Thoracic aorta endothelial cell (primary cell): ENCODE measurements at places on chromosomes 6 and 20. TPM values are rescaled to one million over a fixed set of nuclear protein-coding genes. Genes with fewer than 3 reads are reported as not detected.

Gene MMP24
- total RNA-seq, result 0.27 and 0.36 TPM in 2 replicates

Gene KLHDC3
- 85.1 and 93.1 TPM in 2 replicates for total RNA-seq

Gene HLA-DOB
- not detected in 2 replicates for total RNA-seq

Gene TOP1
- 52.9 and 55.9 TPM in 2 replicates for total RNA-seq

Gene PHACTR1
- total RNA-seq, result 18.9 and 27.7 TPM in 2 replicates

Gene CAGE1
- under 0.01 and 0.07 TPM in 2 replicates for total RNA-seq

Gene C20orf96
- total RNA-seq, result 3.2 and 4.9 TPM in 2 replicates

Gene BTBD3
- total RNA-seq, result 27.5 and 41.1 TPM in 2 replicates

Gene TMC2
- total RNA-seq, result not detected in 2 replicates

Gene TAAR8
- total RNA-seq, result not detected in 2 replicates

Gene PRPH2
- 0.07 TPM in 1 of 2 replicates, not detected in the other for total RNA-seq

Gene SLC29A1
- total RNA-seq, result 119 and 132 TPM in 2 replicates

Gene RNF182
- total RNA-seq, result 0.14 and 0.40 TPM in 2 replicates

Gene CTAGE9
- total RNA-seq, result not detected in 2 replicates

Gene MYMX
- 1.1 TPM in 1 of 2 replicates, not detected in the other for total RNA-seq

Gene MAN1A1
- 40.4 and 58.8 TPM in 2 replicates for total RNA-seq

Gene AP5S1
- total RNA-seq, result 13.6 and 14.0 TPM in 2 replicates

Gene CFAP61
- total RNA-seq, result not detected in 2 replicates

Gene RBL1
- total RNA-seq, result 34.7 and 34.8 TPM in 2 replicates

Gene PFDN6
- total RNA-seq, result 31.6 and 36.2 TPM in 2 replicates

Gene ESF1
- 19.7 and 22.7 TPM in 2 replicates for total RNA-seq

Gene SYS1
- 19.3 and 22.3 TPM in 2 replicates for total RNA-seq

Gene ZC3H12D
- 0.14 TPM in 1 of 2 replicates, not detected in the other for total RNA-seq

Gene SLC22A16
- total RNA-seq, result not detected in 2 replicates

Gene SEMG1
- not detected in 2 replicates for total RNA-seq

Gene C20orf141
- total RNA-seq, result not detected in 2 replicates

Gene GSTA3
- not detected in 2 replicates for total RNA-seq

Gene SYCP2L
- not detected in 2 replicates for total RNA-seq

Gene TNFRSF6B
- 13.2 and 15.5 TPM in 2 replicates for total RNA-seq

Gene RCAN2
- 0.13 and 0.29 TPM in 2 replicates for total RNA-seq

Gene ENPP1
- 5.2 and 8.1 TPM in 2 replicates for total RNA-seq

Gene FAM184A
- 0.66 and 1.1 TPM in 2 replicates for total RNA-seq

Gene GABRR1
- not detected in 2 replicates for total RNA-seq

Gene TOX2
- 5.5 and 11.8 TPM in 2 replicates for total RNA-seq

Gene LYRM2
- 18.8 and 28.1 TPM in 2 replicates for total RNA-seq

Gene GPLD1
- 0.13 and 0.43 TPM in 2 replicates for total RNA-seq

Gene PSORS1C2
- not detected in 2 replicates for total RNA-seq

Gene DEFB132
- not detected in 2 replicates for total RNA-seq

Gene TRIM15
- total RNA-seq, result not detected in 2 replicates

Gene HNF4A
- not detected in 2 replicates for total RNA-seq

Gene KCNK5
- not detected in 2 replicates for total RNA-seq

Gene SLC24A3
- not detected in 2 replicates for total RNA-seq

Gene FAM210B
- total RNA-seq, result 70.9 and 73.0 TPM in 2 replicates

Gene TMEM244
- total RNA-seq, result not detected in 2 replicates
